ENCODE measurements at places on chromosomes 1 and 21. TPM values are rescaled to one million over a fixed set of nuclear protein-coding genes. Genes with fewer than 3 reads are reported as not detected.

TRIM46 gene
- total RNA-seq, result 0.44 TPM

REG4 gene
- total RNA-seq, result not detected

FCRL6 gene
- 2.2 TPM for total RNA-seq

GJC2 gene
- total RNA-seq, result 1.4 TPM

FCRL2 gene
- not detected for total RNA-seq

- H3K36me3 ChIP-seq, result no peaks in the 10 kb centered on the region
- no peak overlapping the region for H3K27ac ChIP-seq
- no peak for DNase-seq
These were observed 13.4 kb upstream of the UAP1 start for GRCh38 chr1:162548170-162548569.

DNA sequence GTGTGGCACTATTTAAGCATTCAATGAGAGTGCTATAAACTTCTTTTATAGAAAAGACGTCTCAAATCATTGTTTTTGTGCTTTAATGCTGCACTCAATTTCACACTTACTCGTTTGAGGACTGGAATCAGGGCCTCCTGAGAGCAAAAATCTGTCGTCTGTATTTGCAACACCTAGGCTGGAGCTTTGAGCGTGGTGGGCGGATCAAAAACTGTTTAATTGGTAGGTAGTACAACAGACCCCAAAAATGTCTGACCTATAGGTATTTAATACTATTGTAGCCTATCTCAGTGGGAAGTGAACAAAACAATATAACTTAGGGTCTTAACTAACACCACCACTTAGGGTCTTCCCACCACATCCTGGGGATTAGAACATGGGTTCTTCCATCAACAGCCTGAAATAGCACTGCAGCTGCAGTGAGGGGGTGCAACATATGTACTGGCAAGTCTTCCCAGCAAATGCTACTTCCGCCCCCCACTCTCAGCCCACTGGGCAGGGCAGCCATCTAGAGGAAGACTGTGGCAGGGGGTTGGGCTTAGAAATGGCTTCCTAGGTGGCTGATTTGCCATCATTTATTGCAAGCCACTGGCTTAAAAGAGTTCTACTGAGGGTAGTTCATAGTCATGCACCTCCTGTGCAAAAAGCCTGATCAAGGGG lies 48.3 kb downstream of the CD46 start:
- peaks cover 4% of the 10 kb centered on the region for H3K4me1 ChIP-seq
- H3K4me3 ChIP-seq, result no peak overlapping the region
- peaks cover 53% of the 10 kb centered on the region for H3K36me3 ChIP-seq
- no peak overlapping the region for H3K27ac ChIP-seq

DNA sequence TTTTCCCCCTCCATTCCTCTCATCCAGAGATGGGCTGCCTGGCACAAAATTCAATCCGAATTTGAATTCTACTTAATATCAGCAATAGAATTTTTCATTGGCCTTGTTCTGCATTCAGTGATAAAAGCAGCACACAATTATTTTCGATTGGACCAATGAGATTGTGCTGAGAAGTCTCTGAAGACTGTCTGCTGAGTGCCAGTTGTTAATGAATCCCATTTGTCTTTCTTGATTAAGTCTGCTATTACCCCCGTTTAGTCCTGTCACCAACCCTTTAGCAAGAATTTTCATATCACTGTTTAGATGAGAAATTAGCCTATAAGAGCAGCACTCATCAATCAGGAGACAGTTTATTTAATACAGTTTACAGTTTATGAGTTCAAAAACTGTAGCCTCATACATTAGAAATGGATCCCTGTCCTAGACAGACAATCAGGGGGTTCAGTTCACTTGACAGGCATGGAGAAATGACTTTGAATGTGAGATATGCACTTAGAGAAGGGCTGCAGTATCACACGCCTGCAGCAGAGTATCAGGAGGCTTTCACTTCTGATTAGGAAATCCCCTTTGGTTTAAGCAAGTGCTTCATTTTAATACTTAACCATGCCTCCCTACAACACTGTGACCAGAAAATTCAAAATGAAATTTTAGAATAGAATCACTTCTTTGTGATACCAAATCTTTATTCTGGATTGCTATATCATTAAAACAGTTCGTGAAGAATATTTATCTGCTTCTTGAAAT lies 304.7 kb upstream of the PTBP2 start:
- H3K4me3 ChIP-seq, result no peak overlapping the region
- H3K27me3 ChIP-seq, result no peaks in the 10 kb centered on the region
- no peaks in the 10 kb centered on the region for H3K4me1 ChIP-seq
- no peak for DNase-seq
- H3K36me3 ChIP-seq, result no peaks in the 10 kb centered on the region

GRCh38 chr1:156616463-156616862 lies 2.8 kb upstream of the HAPLN2 start:
- H3K27ac ChIP-seq, result peak overlapping the region; percentile 76
- peak; percentile 60 for DNase-seq
- no peaks in the 10 kb centered on the region for H3K36me3 ChIP-seq
- H3K4me1 ChIP-seq, result peaks cover 10% of the 10 kb centered on the region

GRCh38 chr1:218459878-218460711 lies 115.0 kb downstream of the TGFB2 start:
- H3K27ac ChIP-seq, result peak overlapping the region; percentile 27
- no peak overlapping the region for H3K4me3 ChIP-seq
- H3K27me3 ChIP-seq, result no peaks in the 10 kb centered on the region
- no peaks in the 10 kb centered on the region for H3K36me3 ChIP-seq
- DNase-seq, result no peak
- H3K4me1 ChIP-seq, result peaks cover 13% of the 10 kb centered on the region

GRCh38 chr1:1666526-1666925 lies 7.7 kb upstream of the CDK11B start:
- no peak overlapping the region for H3K4me3 ChIP-seq
- no peak for DNase-seq
- no peaks in the 10 kb centered on the region for H3K36me3 ChIP-seq
- no peaks in the 10 kb centered on the region for H3K27me3 ChIP-seq

GRCh38 chr1:64051796-64052195 lies 151.6 kb upstream of the UBE2U start:
- H3K36me3 ChIP-seq, result no peaks in the 10 kb centered on the region
- H3K27me3 ChIP-seq, result no peaks in the 10 kb centered on the region
- no peak overlapping the region for H3K4me3 ChIP-seq
- H3K27ac ChIP-seq, result no peak overlapping the region

DNA sequence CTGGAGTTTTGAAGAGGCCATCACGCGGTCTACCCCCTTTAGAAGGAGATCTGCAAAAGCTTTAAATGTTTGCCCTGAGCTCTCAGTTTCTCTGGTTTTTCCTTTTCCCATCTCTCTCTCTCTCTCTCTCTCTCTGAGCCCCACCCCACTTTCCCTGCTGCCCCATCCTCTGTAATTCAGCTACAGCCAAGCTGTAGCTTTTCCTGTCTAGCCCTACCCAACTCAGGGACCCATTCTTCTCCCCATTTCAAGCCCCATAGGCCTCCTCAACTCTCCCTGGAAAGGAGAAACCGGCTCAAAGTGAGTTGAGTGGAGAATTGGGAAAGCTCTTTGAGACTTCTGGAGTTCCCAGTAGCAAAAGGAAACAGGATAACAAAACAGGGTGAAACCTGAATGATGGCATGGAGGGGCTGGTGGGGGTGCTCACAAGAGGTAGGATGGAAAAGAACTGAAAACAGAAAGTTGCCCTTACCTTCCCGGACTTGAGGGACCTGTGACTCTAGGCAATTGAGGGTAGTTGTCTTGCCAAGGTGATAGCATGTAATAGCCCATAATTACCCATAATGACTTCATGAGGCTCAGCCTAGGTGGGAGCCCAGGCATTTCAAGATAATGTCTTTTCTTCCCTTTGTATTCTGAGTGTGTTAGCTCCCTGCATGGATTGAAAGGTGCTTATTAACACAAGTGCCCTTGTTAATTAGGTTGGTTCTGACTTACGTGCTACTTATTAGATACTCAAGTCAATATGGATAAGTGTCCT lies 84.9 kb downstream of the SLC16A1 start:
- DNase-seq, result no peak
- H3K27me3 ChIP-seq, result no peaks in the 10 kb centered on the region

GRCh38 chr1:111998332-111998731 lies 8.9 kb upstream of the KCND3 start:
- no peaks in the 10 kb centered on the region for H3K36me3 ChIP-seq
- H3K4me1 ChIP-seq, result no peaks in the 10 kb centered on the region
- H3K27ac ChIP-seq, result no peak overlapping the region
- no peak overlapping the region for H3K4me3 ChIP-seq
- H3K27me3 ChIP-seq, result no peaks in the 10 kb centered on the region

DNA sequence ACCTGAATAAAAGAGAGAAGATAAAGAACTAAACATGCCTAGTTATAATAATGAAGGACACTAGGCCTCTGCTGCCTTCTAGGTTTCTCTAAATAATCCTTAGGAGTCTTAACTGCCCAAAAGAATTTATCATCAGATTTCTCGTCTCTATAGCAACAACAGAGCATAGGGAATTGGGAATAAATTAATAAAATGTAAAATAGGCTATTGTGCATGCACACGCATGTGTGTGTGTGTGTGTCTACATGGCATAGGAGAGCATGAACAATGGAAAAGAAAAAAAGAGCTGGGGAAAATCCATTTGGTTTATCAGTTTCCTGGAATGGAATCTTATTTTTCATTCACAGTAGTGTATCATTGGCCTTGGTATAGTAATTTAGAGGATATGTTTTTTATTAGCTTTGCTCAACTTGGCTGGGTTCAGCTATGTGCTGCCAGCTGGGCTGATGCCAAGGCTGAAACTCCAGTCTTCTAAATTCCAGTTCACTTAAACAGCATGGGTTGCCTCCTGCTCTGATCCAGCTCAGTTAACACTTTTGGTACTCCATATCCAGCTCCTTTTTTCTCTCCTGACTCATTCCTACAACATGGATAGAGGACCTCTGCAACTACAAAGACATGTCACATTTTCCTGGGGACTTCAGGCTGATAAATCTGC lies 80.6 kb upstream of the SLFNL1 start:
- no peaks in the 10 kb centered on the region for H3K36me3 ChIP-seq
- no peak overlapping the region for H3K4me3 ChIP-seq
- peaks cover 22% of the 10 kb centered on the region for H3K4me1 ChIP-seq
- peak; percentile 88 for DNase-seq
- H3K27me3 ChIP-seq, result no peaks in the 10 kb centered on the region
- H3K27ac ChIP-seq, result peak overlapping the region; percentile 26
